ENCODE measurements at places on chromosomes 4 and X.

DNA sequence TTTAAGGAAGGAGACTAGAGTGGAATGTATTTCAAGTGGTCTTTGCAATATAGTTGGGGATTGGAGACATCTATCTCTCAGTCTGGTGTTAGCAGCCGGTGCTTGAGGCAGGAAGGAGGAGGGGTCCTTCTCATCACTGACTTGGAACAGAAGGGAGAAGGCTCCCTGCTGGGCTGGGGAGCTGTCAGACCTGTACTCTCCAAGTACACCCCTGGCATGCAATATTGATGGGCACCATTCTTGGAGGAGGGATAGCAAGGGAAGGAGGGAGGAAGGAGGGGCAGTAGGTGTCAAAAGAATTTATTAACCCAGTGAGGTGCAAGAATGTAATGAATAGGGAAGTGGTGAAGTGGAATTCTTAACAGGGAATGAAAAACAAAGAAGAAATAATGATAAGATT, 338.8 kb downstream of the UNC5C start:
- no peak for DNase-seq

- no peak for DNase-seq
Observed at GRCh38 chr4:168892475-168892874, 117.6 kb downstream of the CBR4 start.

DNA sequence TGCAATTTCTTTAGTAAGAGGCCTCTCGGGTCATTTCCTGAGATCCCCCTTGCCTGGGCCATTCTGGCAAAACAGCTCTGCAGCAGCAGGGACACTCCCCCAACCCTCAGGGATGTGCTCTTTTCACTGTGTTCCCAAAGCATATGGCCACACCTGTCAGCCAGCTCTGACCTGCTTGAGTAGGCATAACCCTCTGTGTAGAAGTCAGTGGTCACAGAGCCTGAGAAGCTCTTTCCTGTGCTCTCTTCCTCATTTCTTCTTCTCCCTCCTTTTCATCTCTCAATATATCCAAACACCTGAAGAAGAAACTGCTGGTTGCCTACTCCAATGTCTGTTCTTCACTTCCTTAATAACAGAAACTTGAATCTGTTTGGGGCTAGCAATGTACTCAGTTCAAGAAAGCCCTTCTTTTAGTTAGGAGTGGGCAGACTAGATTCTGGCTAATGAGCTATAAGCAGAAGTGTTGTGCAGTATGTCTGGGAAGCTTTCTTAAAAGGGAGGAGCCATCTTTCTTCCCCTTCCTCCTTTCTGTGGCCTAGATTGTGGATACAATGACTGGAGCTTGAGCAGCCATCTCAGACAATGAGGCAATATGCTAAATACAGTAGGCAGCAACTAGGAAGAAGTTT, 73.3 kb downstream of the PRPS1 start:
- no peak for DNase-seq

DNA sequence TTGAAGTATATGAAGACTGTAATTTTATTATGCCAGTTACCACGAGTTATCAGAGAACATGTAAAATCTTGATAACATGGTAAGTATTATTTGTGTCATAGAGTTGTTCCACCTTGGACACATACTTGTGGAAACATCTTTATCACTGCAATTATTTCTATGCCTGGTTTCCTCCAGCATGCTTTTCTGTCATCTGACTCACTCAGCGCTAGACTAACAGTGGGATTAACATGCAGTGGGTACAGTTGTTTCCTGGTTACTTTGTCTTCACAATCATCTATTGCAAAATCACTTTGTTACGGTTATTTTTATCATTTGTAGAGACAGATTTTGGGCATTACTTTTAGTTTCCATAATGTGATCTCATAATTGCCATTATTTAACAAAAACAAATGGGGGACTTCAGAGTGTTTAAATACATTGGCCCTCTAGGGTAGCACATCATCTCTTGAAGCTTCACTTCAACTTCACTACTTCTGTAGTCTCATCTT, at the start of gene STATH:
Gene STATH, plus strand, starts transcription at position 441 of the 491 bp plus-strand sequence. CDS start 2,472 bp downstream, outside the sequence.
- DNase-seq: peak; percentile 34

DNA sequence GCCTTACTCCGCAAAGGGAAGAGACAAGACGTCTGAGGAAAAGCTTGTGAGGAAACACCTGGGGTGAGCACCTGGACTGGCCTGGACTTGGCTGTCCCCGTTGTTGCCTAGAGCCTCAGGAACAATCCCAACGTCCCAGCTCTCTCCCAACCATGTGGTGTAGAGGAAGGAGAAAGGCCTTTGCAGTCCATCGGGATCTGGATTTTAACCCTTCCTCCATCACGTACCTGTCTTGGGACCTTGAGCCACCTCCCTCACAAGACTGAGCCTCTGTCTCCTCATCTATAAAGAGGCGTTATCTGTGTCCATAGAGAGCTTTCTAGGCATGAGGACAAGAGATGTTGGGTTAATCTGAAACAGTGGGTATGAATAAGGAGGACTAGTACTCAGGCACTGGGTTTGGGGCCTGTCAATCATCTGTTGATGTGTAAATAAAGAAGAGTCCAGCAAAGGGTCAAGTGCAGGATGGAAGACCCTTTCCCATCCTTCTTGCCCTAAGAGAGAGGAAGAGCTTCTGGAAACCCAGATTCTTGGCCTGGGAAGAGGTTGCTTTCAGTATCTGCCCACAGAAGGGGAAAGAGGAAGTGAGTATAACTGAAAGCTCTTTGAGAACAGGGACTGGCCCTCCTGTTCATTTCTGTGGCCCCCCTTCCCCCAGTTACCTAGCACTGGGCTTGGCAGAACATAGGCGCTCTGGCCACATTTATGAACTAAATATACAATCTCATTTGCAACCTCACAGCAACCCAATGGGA, 137.1 kb downstream of the PJA1 start:
- DNase-seq: no peak

DNA sequence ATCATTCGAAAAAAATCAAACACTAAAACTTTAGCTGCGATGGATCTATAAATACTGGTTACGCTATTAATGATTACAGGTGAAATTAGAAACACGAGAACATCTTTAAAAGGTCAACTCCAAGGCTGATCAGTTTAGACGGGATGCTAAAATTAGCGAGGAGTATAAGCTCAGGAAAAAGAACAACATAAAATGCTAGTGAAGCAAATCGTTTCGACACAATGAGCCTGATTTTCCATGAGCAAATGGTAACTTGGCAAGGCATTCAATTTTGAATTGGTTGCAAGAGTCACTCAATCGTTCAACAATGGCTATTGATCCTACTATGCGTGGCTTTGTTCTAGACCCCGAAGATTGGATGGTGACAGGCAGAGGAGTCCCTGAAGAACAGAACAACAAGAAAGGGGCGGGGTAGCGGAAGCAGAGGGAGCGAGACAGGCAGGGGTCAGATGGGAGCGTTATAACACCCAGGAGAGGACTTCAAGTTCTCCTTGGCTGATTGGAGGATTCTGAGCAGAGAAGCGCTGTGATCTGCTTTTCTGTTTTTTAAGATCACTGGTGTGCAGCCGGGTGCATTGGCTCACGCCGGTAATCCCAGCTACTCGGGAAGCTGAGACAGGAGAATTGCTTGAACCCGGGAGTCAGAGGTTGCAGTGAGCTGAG, 146.5 kb downstream of the RBM47 start:
- DNase-seq: no peak

DNA sequence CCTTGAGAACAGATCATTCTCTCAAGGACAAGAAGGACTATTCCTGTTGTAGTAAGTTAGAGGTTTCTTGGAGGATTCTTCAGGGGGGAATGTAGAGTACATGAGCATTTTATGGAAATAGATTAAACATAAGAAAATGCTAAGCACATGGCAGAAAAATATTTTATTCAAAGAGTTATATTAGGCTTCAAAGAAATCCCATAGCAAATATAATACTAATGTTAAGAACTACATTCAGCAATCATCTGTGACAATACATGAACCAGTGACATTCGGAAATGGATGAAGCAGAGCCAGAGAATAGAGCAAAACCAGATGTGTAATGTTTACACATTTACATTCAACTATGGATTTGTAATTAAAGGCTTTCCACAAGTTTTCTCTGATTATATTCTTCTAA, 288.6 kb downstream of the NAF1 start:
- no peak for DNase-seq

DNA sequence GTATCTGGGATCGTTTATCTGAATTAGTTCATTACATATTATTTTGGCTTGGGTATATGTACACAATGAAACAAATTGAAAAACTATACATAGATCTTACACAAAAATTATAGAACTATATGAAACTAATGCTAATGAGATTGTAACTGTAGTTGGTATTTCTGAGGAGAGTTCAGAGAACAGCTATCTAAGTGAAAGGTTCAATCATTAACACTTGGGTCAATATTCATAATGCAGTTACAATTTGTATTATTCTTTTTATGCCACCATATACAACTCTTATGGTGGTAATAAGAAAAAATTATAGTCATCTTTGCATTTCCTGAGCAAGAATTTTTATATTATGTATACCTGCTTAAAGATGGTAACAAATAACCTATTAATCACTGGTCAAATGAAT, 461.0 kb downstream of the GRXCR1 start:
- DNase-seq: no peak

- DNase-seq: no peak
Observed at GRCh38 chrX:2521092-2521926, 20.5 kb upstream of the DHRSX start.

GRCh38 chr4:159185591-159186023, 82.7 kb downstream of the RAPGEF2 start:
- no peak for DNase-seq

- no peak for DNase-seq
Observed at GRCh38 chr4:3689576-3690550, 76.3 kb upstream of the ADRA2C start.
